ENCODE measurements at places on chromosomes 2 and 18. TPM values are rescaled to one million over a fixed set of nuclear protein-coding genes. Genes with fewer than 3 reads are reported as not detected.

CFAP221 gene
- total RNA-seq = 0.39 TPM

AKAIN1 gene
- not detected for total RNA-seq

ASXL3 gene
- total RNA-seq = not detected

CD207 gene
- total RNA-seq = not detected

PTPRM gene
- total RNA-seq = 2.5 TPM

All from HT-29 (cell line).